ENCODE measurements at places on chromosomes 5 and 9.

GRCh38 chr9:88800329-88800682 is 191.0 kb upstream of the S1PR3 start:
- DNase-seq = peak; percentile 37

DNA sequence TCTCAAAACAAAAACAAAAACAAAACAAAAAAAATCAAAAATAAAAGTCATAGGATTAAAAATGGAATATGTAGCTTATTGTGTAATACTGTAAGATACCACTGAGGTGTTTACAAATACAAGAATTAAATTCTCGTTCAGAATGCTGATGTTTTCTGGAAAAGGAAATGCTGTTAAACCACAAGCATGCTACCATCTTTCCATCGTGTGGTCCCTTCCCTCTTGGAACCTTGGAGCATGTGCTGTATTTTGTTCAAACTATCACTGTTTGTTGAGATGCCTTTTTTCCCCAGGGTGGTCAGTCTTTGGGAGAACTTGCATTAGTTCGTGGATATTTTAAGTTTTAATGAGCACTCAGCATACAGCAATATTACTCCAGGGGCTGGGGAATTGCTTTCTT is 39.7 kb downstream of the SUB1 start:
- DNase-seq = no peak

- no peak for DNase-seq
Measured at GRCh38 chr9:5446451-5447236, 3.7 kb upstream of the CD274 start.

DNA sequence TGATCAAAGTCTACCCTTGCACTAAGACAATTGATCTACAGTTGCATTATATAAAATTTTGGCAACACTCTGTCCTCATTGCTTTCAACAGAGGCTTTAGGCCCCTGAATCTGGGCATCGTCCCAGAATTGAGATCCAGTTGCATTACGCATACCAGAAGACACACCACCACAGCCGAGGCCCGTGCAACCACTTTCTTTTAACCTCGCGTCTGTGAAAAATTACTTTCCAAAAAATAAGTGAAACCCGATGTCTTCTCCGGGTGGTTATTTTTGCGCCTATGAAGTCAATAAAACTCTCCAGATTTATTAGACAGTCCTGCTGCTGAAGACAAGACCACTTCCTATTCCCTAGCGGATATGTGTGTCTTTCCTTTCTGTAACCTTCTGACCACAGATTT is 52.1 kb upstream of the NFIB start:
- DNase-seq = no peak

GRCh38 chr9:21995666-21996398 is 1.2 kb downstream of the CDKN2B-AS1 start:
- peak; percentile 60 for DNase-seq

DNA sequence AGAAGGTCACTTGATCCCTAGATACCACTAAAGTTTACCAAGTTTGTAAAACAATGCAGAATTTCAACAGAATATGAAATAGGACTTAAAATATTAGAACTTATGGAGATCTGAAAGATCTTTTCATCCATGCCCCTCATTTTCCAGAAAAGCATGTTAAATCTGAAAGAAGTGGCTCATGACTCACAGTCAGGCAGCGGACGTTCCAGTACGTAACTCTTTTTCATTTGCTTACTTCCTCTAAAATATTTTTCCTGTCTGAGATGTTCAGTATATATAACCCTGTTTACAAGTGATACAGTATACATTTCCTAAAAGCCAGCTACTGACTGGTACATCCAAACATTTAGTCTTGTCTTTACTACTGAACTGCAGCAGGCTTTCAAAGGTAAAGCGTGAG is 22.3 kb downstream of the FBXW2 start:
- DNase-seq = no peak

DNA sequence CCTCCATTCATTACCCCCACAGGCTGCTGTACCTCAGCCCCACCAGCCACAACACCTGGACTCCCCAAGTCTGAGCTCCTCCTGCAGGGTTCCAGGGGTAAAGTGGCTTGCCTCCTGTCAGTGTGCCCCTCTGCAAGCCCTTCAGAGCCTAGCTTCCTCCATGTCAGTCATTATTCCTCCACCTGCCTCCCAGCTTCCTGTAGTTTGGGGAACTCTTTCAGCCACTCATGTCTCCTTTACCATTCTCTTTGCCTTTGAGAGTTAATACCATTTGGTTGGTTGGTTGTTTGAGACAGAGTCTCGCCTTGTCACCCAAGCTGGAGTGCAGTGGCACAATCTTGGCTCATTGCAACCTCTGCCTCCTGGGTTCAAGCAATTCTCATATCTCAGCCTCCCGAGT is 36.2 kb downstream of the IRF1 start:
- DNase-seq = no peak

- no peak for DNase-seq
Measured at GRCh38 chr9:105967797-105968196, 273.5 kb downstream of the TMEM38B start.

DNA sequence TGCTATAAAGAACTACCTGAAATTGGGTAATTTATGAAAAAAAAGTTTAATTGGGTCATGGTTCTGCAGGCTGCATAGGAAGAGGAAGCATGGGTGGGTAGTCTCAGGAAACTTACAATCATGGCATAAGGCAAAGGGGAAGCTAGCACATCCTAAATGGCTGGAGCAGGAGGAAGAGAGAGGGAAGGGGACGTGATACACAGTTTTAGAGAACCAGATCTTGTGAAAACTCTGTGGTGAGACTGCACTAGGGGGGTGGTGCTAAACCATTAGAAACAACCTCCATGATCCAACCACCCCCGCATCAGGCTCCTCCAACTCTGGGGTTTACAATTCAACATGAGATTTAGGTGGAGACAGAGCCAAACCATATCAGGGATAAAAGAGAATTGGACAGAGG is 624.2 kb downstream of the PRR16 start:
- DNase-seq = no peak

DNA sequence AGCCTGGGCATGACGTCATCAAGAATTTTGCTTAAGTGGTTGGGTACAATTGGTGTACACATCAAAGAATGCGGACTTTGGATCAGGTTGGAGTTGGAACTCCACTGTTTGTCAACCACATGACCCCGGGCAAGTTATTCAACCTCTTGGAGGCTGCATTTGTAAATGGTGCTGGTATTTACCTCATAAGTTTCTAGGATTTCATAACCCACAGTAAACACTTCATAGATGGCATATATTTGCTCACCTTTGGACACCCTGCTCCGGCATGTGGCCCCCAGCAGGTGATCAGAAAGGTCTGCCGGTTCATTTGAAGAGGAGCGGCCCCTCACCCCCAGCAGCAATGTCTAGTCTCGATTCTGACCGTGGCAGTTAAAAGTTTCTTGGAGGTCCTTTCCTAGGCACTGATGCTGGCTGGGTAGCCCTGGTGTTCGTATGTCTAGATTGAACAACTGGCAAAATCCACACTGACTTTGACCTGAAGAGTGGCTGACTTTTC is 60.6 kb downstream of the IL6ST start:
- DNase-seq = no peak

DNA sequence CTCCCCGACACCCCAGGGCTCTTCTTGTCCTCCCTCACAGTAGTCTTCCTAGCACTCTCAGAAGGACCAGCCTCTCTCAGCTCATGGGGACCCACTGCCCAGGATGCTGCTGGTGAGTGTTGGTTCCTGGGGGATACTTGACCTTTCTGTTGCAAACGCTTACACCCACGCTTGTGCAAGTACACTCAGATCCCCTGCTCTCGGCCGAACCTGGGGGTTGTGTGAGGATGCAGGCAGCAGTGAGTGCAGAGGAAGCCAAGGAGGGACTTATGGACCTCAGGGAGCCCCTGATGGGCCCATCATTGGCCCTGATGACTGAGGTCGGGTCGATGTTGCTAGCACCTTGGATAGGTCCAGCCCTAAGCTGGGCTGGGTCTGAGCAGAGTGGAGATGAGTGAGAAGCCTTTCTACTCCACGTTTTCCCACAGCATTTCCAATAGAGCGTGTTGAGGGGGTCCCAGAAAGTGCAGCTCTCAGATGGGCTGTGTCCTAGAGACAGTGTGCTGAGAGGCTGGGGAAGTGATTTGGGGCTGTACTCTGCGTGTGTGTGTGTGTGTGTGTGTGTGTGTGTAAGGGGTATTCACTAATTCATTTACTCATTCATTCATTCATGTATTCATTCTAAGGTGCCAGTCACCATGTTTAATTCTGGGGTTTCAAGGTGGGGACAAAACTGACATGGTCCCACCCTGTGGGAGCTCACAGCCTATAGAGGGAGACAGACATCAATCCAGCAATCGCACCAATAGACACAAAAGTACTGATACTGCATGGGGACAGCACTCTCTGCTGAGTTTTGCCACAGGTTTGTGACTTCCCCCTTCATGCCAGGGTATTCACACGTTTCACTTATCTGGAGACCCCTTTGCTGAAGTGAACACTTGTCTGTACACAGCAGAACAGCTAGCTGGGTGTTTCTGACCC is 25.2 kb upstream of the PITX1 start:
- no peak for DNase-seq

DNA sequence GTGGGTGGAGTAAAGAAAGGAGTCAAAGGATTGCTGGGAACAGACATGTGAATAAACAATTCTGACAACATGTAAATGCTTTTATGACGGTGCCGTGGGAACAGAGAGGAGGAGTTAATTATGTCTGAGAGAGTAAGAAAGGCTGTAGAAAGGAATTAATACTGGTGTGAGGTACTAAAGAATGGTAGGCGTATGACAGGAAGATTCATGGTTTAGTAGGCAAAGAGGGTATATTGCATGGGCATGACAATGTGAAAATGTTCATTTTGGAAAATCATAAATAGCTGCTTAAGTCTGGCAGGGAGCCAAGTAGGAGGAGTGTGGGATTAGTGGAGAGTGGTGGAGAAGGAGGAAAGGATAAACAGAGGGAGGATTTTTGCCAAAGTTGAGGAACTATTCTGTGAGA is 19.7 kb downstream of the NAA35 start:
- DNase-seq = no peak

GRCh38 chr5:161311146-161311708 is 235.3 kb downstream of the GABRB2 start:
- no peak for DNase-seq

DNA sequence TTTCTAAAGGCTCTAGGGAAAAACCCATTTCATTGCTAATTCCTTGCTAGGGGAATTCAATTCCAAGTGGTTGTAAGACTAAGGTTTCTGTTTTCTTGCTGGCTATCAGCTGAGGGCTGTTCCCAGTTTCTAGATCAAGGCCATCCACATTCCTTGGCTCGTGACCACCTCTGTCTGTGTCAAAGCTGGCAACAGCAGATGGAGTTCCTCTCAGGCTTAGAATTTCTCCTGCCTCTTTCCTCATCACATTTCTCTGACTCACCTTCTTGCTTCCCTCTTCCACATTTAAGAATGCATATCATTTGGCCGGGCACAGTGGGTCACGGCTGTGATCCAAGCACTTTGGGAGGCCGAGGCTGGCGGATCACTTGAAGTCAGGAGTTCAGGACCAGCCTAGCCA is 19.0 kb downstream of the DAB2IP start:
- no peak for DNase-seq

- DNase-seq = no peak
Measured at GRCh38 chr9:15834541-15834940, 281.7 kb downstream of the CCDC171 start.

GRCh38 chr5:116763987-116764866 is 189.6 kb upstream of the SEMA6A start:
- peak; percentile 54 for DNase-seq

DNA sequence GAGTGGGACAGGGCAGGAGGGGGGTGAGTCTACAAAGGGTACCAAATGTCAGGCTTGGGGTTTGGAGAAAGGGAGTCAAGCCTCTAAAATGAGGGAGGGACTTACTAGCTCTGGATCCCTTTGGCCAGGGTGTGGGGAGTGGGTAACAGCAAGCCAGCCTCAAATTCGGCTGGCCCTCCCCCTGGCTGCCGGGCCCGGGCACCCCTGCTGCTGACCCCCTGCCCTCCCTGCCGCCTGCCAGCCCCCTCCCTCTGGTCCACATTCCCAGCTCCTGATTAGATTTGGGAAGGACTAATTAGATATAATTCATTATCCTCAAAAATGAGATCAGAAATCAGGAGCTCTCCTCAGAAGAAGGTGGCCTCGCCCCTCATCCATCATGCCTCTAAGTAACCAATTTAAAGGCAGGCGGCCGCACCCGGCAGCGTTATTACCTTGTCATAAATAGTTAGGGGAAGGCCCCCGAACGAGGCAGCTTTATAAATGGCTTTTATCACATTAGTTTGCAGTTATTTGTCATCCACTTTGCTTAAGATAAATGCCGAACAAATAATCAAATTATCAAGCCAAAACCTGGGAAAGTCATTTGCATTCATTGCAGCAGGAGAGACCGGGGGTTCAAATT is 44.6 kb downstream of the LMX1B start:
- no peak for DNase-seq

GRCh38 chr5:82847562-82847961 is 229.6 kb downstream of the TMEM167A start:
- no peak for DNase-seq

GRCh38 chr5:154133591-154133990 is 56.9 kb upstream of the GALNT10 start:
- DNase-seq = no peak

DNA sequence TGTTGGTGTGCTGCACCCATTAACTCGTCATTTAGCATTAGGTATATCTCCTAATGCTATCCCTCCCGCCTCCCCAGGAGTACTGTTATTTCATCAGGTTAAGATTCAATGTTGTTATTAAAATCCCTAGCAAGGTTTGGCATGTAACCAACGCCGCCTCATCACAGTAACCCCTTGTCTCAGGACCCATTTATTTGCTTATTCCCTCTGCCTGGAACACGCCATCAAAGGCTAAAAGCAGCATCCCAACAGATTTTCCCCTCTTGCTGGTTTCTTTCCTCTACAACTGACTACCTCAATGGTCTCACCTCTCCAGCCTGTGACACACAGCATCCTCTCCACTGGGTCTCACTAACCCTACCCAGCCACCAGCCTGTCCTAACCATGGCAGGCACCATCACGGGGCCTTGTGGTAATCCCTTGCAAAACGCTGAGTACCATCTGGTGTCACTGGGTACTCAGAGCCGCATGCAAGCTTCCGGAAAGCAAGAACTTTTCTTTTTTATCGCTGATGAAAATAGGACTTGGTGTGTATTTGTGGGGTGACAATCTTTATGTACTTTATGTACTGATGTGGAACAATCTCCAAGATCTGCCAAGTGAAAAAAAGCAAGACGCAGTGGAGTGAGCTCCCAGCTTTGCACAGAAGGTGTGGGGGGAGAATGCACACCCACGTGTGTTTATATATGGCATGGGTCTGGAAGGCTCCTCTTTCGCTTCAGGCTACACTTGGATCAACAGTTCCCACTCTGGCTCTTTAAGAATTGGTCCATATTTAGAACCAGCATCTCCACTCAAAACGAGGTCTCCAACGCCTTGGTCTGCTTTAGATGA is 6.1 kb downstream of the RPS14 start:
- no peak for DNase-seq

- DNase-seq = no peak
Measured at GRCh38 chr9:27618066-27618465, 44.8 kb upstream of the C9orf72 start.

DNA sequence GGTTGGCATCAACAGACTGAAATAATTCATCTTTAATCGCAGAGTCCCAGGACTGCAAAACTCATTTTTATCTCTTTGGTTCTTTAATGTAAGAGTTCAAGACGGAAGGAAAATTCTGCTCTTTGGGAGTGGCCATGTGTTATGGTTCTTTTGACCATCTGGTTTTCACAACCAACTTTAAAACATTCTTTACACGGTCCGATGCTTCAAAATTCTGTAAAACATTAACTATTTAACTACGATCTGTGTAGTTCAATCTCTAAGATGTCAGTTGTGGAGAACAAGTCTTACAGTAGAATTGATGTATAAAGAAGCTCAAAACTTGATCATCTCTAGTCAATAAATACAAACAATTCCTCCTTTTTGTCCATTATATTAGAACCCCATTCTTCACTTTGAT is 83.0 kb downstream of the CMYA5 start:
- DNase-seq = no peak

- no peak for DNase-seq
Measured at GRCh38 chr5:130106480-130106879, 202.2 kb downstream of the CHSY3 start.
